Activated CD8-positive, alpha-beta memory T cell treated with anti-CD3 and anti-CD28 coated beads, Interleukin-2, amount 10 ng/mL, durations not matched to agents 7 days and 5 days (primary cell): ENCODE measurements at places on chromosomes 16 and 17. TPM values are rescaled to one million over a fixed set of nuclear protein-coding genes. Genes with fewer than 3 reads are reported as not detected.

GRCh38 chr17:21173543-21173942 lies 40.4 kb downstream of the TMEM11 start:
- no peak overlapping the region for H3K27ac ChIP-seq
- no peak overlapping the region for H3K4me3 ChIP-seq
- no peaks in the 10 kb centered on the region for H3K27me3 ChIP-seq
- peak; percentile 33 for DNase-seq

DNA sequence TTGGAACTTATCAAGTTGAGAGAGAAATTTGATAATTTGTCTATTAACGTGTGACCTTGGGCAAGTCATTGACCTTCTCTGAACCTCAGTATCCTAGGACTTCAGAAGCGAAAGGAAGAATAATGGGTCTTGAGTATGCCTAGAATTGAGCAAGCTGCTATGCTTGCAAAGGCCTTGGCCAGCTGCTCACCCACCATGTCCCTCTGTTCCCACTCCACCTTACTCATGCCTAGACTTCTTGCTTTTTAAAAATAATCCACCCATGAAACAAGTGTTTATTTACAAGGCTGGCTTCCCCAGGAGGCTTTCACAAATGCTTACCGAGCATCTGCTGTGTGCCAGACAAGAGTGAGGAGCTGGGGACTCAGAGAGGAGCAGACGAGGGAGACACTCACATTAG lies 590.6 kb downstream of the MAF start:
- no peak overlapping the region for H3K27ac ChIP-seq
- peaks cover 27% of the 10 kb centered on the region for H3K4me1 ChIP-seq
- H3K27me3 ChIP-seq: no peaks in the 10 kb centered on the region
- DNase-seq: no peak
- peaks cover 1% of the 10 kb centered on the region for H3K36me3 ChIP-seq
- H3K4me3 ChIP-seq: no peak overlapping the region

DNA sequence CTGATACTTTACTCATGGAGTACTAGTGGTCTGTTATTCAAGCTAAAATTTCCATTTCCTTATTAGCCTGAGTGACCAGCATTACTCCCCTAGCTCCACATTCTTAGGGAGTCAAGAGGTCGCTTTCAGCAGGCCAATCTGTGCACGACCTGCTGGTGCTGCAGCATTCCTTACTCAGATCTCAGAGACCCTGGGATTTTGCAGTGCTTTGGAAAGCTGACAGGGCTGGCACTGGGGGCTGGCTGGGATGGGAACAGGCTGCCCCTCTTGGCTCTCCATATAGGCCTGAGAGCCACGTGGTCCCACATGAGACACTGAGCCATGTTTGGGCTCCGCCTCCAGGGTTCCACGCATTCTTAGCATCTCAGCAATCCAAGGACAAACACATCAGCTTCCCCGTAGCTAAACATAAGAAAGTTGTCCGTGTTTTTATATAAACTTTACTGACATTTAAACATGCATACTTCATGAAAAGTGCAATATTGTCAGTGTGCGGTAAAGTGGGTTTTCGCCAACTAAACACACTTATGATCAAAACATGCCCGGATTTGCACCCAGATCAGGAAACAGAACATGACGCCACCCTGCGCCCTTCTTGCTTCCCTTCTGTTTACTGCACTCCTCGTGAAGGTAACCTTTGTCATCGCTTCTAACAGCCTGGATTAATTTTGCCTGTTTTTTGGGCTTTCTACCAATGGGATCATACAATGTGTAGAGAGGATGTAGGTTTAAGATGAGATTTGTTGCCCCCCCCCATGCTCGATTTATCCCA lies 254.5 kb upstream of the CACNG5 start:
- peaks cover 4% of the 10 kb centered on the region for H3K4me1 ChIP-seq
- H3K27ac ChIP-seq: no peak overlapping the region
- peaks cover 9% of the 10 kb centered on the region for H3K36me3 ChIP-seq
- no peaks in the 10 kb centered on the region for H3K27me3 ChIP-seq
- no peak overlapping the region for H3K4me3 ChIP-seq
- no peak for DNase-seq

GRCh38 chr16:54165174-54165911 lies 121.2 kb downstream of the IRX3 start:
- H3K4me1 ChIP-seq: no peaks in the 10 kb centered on the region
- no peak for DNase-seq
- no peak overlapping the region for H3K4me3 ChIP-seq
- H3K27me3 ChIP-seq: no peaks in the 10 kb centered on the region

GRCh38 chr16:89295915-89296314 lies 78.4 kb downstream of the ZNF778 start:
- H3K4me1 ChIP-seq: peaks cover 36% of the 10 kb centered on the region
- H3K27ac ChIP-seq: peak overlapping the region; percentile 62
- no peak for DNase-seq
- H3K36me3 ChIP-seq: peaks cover 16% of the 10 kb centered on the region
- H3K27me3 ChIP-seq: no peaks in the 10 kb centered on the region

DNA sequence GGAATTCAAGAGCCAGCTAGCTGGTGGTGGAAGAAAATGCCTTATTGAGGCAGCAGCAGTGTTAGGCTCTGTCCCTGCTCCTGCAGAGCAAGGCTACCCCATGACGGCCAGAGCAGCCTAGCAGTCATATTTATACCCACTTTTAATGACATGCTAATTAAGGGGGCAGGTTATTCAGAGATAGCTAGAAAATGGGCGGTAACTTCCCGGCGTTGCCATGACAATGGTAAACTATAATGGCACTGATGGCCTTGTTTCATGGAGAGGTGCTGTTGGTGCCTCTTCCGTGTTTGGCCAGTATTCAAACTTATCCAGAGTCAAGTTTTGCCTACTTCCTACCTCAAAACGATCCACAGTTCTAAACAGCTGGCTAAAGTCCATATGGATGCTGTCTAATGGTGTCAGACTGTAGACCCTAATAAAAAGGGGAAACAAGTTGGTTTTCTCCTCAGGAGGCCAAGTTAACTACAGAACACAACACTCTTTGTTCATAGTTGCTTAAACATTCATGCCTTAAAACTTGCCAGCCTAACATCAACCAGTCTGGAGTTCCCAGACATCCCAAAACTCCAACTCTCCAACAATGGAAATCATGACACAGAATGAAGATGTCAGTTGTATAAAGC lies 3.7 kb upstream of the SCNN1B start:
- no peaks in the 10 kb centered on the region for H3K4me1 ChIP-seq
- H3K27ac ChIP-seq: no peak overlapping the region
- peaks cover 62% of the 10 kb centered on the region for H3K27me3 ChIP-seq
- H3K4me3 ChIP-seq: no peak overlapping the region

DNA sequence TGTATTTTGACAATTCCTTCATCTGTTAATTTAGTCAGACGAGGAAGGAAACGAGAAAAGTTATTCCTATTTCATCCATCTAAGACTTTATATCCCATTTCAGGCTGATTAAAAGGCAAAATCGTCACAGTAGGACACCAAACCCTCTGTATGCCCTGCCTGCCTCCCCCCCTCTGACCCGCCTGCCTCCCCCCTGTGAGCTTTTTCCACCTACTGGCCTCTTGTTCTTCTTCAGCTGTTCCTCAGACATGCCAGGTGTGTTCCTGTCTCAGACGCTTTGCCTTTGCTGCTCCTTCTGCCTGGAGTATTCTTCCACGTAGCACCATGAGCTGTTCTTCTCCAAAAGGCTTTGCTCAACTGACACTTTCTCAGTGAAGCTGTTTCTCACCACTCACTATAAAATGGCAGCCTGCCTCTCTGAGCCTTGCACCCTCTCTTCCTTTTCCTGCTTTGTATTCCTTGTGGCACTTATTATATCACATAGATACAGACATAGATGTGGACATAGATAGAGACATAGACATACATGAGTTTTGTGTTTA lies 723.4 kb downstream of the MAF start:
- no peaks in the 10 kb centered on the region for H3K27me3 ChIP-seq
- no peak for DNase-seq
- H3K4me3 ChIP-seq: no peak overlapping the region

DNA sequence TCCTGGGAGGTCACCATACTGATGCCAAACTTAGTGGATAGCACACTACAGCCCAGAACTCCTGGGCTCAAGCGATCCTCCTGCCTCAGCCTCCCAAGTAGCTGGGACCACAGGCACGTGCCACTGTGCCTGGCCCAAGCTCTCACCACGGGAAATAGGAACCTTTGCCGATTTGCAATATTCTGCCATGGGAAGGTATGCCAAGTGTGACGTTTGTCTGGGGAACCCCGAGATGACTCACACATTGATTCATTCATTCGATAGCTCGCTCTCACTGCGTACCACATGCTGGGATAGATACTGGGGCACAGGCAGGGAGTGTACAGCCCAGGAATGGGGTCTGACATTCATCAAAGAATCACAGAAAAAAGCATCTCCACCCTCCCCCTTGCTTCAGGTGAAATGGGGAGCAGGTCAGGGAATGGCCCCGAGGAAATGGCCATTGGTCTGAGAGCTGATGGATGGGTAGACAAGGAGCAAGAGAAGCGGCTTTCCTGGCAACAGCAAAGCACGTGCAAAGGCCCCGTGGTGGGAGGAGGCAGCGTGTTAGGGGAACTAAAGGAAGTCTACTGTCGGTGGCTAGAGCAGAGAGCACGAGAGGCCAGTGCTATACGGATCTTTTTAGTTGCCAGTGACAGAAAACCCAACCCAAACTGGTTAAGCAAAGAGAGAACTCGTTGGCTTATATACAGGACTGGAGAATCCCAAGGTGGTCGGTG lies 44.1 kb downstream of the DNAH17 start:
- H3K36me3 ChIP-seq: no peaks in the 10 kb centered on the region
- H3K4me1 ChIP-seq: peaks cover 23% of the 10 kb centered on the region
- no peak overlapping the region for H3K27ac ChIP-seq
- DNase-seq: no peak
- no peak overlapping the region for H3K4me3 ChIP-seq

DNA sequence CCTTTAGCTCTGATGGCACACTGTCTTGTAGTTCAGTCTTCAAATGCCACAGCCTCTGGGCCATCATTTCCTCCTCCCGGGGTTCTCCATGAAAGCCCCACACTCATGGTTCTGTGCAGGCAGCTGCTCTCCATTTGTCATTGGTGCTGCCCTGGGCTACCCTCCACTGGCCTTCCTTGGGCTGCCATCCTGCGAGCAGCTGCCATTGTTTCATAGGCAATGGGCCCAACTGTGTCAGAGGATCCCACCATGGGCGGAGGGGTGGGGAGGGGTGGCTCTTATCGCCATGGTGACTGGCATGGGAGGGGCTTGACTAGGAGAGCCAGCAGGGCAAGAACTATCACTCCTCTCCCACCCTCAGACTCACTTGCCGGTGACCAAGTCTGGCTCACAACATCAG lies 38.6 kb upstream of the BRD7 start:
- DNase-seq: no peak
- peaks cover 4% of the 10 kb centered on the region for H3K27me3 ChIP-seq
- no peaks in the 10 kb centered on the region for H3K36me3 ChIP-seq

CCDC40 gene
- 0.84 TPM for total RNA-seq

GRIN2A gene
- total RNA-seq: not detected

CD79B gene
- total RNA-seq: 19.1 TPM

IGFALS gene
- total RNA-seq: not detected

TPSD1 gene
- not detected for total RNA-seq

ASB16 gene
- not detected for total RNA-seq

CPHXL2 gene
- not detected for total RNA-seq

NT5C gene
- 73.1 TPM for total RNA-seq

PHAF1 gene
- 15.2 TPM for total RNA-seq
